ENCODE measurements at places on chromosomes 3 and 15.
A peak's percentile ranks its signal among the peaks of the same experiment; 100 is the strongest.

DNA sequence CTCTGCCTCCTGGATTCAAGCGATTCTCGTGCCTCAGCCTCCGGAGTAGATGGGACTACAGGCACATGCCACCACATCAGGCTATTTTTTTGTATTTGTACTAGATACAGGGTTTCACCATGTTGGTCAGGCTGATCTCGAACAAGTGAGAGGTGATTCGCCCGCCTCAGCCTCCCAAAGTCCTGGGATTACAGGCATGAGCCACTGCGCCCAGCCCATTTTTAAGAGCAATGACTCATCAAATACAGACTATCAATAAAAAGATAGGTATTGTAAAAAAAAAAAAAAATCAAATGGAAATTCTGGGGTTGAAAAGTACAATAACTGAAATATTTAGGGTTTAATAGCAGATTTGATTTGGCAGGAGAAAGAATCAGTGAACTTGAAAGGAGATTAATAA is 129.0 kb downstream of the TJP1 start:
- DNase-seq, result no peak

GRCh38 chr3:81909796-81910195 is 148.4 kb upstream of the GBE1 start:
- no peak for DNase-seq

GRCh38 chr15:94503293-94503692 is 271.9 kb downstream of the MCTP2 start:
- DNase-seq, result no peak

DNA sequence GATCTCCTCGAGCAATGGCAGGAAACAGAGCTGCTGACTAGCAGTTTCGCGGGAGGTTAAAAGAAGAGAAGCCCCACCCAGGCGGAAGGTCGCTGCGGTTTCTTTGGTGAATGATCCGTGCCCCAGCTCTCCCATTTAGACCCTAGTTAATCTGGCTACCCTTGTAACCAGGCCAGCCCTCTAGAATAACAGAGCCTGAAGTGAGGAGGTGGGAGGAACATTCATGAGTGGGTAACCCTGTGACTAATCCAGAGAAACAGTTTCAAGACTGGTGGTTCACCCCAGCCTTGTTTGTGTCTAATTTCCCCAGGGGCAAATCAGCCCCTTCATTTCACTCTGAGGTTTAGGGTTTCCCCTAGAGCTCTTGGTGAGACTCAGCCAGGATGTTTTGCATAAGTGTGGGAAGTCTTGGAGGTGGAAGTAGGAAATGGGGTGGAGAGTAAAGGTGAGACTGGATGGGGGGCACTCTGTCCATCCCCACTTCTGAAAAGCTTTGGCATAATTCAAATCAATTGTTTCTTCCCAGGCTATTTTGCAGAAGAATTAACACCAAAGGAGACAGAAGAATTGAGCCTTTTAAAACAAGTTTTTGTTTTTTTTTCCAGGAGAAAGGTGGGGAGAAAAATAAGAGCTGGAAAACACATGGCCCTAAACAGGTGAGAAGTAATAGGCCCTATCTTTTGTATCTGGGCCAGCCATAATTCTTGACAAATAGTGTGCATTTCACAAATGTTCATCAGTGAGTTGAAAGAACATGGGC is 303.1 kb downstream of the RPLP1 start:
- DNase-seq, result no peak

DNA sequence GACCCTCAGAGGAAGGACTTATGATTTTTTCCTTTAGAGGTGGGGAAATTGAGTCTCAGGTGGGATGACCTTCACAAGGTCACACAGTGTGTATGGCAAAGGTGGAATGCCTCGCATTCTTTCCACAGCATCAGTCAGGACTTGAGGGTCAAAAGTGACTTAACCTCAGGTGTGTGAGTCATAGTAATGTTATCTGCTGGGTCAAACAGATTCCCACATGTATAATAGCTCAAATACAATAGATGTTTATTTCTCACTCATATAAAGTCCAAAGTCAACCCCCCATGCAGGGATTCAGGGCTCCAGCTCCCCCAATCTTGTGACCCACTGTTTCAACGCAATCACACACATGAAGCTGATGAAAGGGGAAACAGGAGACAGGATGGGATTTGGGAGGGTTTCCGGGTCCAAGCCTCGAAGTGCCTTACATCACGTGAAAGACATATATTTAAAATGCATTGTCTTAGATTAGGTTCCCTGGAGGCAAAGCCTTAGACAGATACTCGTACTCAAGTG is 34.0 kb upstream of the CCDC174 start:
- DNase-seq, result no peak

DNA sequence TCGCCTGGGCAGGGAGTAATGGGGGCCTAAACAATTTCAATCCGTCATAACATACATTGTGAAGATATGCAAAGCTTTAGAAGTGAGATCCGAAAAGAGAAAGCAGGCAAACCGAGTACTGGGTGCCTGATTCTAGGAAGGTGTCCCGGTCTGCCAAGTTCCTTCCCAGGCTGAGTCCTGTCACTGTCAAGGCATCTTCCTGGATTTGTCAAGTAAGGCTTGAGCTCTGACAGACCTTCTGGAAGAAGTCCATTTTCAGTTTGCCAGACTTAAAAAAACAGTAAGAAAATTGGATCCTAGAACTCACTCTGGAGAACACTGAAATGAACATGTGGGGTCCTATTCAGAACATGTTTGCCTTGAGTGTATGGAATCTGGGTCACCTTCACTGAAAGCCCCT is 253.9 kb downstream of the RORA start:
- DNase-seq, result no peak

GRCh38 chr3:38022301-38022700 is 7.1 kb downstream of the PLCD1 start:
- DNase-seq, result no peak

DNA sequence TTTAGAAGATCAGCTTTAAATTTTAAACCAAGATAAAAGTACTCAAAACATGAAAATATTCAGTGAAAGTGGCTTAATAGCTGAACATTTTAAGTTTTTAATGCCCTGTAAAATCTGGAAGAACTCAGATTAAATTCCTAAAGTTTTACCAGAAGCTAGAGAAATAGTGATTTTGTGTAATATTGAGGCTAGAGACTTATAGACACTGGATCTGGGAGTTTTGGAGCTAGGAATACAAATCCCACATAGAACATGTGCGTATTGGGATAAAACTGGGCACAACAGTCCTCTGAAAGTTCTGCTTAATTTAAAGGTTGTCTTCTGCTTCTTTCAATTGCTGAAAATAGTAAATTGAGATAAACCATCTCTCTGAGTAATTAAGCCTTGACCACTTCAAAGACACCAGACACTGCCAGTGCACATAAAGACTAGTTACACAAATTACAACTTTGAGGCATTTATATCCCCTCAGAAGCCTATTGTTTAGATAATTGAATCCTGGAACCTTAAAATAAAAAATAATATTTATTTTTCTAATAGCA is 1382.5 kb downstream of the OTOL1 start:
- DNase-seq, result no peak

- DNase-seq, result no peak
Observed at GRCh38 chr3:34687671-34688070, 889.2 kb downstream of the PDCD6IP start.

DNA sequence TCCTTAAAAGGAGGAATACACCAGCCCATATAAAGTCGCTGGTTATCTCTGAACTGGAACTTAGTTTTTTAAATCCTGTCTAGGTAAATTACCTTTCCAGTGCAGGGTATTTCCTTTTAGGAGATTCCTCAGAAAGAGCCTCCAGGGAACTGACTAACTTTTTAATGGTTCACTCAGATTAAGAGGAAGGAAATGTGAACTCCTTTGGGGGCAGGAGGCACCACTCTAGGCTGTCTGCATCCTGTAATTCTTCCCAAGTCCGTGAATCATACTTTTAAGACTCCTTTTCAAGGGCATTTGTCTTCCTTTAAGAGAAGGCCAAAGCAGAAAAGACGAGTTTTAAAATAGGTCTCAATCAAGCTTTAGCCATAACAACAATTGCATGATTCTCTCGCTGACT is 871.2 kb upstream of the NR2F2 start:
- peak; percentile 11 for DNase-seq

GRCh38 chr3:53865732-53866499 is 16.0 kb downstream of the ACTR8 start:
- no peak for DNase-seq

- DNase-seq, result peak; percentile 85
Observed at GRCh38 chr3:110814170-110815007, 257.2 kb upstream of the NECTIN3 start.

DNA sequence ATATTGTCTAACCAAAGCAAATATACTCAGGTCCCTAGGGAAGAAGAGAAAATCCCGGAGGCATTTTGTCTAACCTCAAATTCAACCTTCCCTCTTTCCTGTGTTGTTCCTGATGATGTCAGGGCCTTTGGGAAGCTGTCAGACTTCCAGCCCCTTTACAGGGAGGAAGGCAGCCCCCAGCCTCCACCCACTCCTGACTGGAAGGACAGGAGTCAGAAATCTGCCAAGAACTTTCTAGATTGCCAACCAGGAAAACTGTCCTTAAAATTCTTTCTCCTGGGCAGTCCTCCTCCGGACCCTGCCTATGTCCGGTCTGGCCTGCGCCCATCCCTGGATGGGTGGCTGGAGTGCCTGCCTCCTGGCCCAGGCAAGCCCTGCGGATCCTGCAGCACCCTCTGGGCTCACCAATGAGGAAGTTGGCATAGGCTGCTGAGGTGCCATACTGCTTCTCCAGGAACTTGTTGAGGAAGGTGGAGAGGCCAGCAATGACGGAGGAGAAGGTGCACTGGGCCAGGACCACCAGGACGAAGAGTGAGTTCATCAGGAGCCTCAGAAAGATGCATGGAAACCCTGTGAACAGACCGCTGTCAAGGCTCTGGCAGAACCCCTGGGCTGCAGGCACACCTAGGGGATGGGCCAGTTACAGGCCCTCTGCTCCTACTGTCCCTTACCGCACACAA is 52.6 kb upstream of the RAB6B start:
- no peak for DNase-seq

DNA sequence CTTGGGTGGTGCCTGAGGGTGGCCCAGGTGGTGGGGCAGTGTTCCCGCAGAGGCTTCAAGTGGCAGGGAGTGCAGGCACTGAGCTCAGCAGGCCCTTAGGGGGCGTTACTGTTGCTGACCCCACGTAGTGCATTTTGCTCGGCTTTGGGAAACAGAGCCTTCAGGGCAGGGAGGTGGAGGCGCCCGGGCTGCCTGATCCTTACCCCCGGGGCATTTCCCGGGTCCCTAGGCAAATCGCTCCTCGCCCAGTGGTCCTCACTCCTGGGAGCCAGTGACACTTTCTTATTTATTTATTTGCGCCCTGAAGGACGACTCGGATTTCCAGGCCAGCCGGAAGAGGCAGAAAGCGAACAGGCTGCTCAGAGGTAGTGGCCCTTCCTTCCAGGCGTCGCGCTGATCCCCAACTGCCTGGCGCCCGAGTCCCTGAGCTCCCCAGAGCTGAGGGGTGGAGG is 10.1 kb upstream of the FOXB1 start:
- no peak for DNase-seq

- DNase-seq, result no peak
Observed at GRCh38 chr3:54871867-54872266, 56.0 kb downstream of the LRTM1 start.

DNA sequence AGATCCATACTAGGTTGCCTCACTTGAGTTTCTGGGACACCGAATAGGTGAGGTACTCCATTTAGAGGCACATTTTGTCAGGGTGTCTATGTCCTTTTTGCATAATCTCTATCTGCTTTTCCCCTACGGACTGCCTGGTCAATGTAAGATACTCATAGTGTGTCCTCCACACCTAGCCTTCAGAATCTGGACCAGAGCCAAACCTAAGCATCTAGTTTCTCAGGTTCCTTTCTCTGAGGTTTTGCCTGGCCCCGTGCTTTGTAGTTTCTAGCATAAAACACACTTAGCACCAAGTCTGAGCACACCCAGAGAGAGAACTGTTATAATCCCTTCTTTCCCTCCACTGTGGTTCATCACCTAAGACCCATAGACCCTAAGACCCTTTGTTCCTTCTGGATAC is 105.9 kb upstream of the MLF1 start:
- no peak for DNase-seq

- DNase-seq, result no peak
Observed at GRCh38 chr15:35713733-35714132, 167.8 kb upstream of the DPH6 start.

- no peak for DNase-seq
Observed at GRCh38 chr3:158702815-158703481, 29.3 kb downstream of the RARRES1 start.

GRCh38 chr3:46438831-46439230 is 25.9 kb downstream of the LTF start:
- no peak for DNase-seq

GRCh38 chr15:85584872-85585271 is 204.5 kb downstream of the AKAP13 start:
- DNase-seq, result no peak

DNA sequence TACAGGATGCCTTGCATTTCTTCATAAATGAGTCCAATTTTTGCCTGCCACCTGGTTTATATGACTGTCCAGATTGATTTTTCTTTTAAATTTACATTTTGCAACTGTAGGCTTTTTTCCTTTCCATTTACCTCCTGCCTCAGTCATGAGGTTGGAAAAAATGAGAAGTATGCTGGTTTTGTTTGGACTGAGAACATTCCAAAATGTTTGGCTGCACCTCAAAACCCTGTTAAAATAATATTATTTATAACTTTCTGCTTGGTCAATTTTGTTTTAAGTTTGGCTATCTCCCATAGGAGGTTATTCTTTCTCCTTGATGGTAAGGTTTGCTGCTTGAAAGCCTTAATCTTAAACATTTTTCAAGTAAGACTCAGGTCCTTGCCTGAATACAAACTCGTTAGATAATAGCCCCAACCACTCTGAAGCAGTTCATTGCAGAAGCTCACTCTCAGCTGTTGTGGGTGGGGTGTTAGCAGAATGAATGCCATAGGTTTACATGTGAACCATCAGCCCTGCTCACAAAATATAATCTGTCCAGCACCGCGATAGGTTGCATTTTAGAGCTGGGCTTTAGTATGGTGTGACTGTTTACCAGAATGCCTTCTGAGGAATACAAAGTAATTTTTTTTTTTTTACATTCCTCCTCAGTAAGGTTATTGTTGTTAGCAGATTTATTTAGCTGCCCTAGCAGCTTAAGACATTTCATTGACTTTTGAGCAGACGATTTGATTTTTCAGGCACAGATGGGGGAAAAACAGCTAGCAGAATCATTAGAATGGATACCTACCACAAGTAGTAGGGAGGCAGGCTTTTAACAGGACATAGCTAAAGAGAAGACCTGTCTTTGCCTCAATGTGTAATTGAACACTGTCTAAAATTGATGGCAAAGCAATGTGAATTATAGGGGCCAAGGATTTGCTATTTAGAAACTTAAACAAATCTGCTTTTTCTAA is 630.8 kb upstream of the KCNMB2 start:
- DNase-seq, result no peak

GRCh38 chr3:107520535-107520934 is 2.2 kb upstream of the BBX start:
- DNase-seq, result no peak

- DNase-seq, result no peak
Observed at GRCh38 chr3:11172096-11172690, 17.9 kb downstream of the HRH1 start.

- DNase-seq, result no peak
Observed at GRCh38 chr3:1117843-1118473, 25.1 kb downstream of the CNTN6 start.

GRCh38 chr3:48697952-48698351 is 12.2 kb upstream of the NCKIPSD start:
- peak; percentile 12 for DNase-seq

- DNase-seq, result no peak
Observed at GRCh38 chr3:100993309-100993708, at the start of gene ABI3BP. Gene ABI3BP (minus strand): TSS chr3:100993421. CDS start chr3:100993384, 37 bp downstream.

Measured in Kasumi-1 (cell line).